ENCODE measurements at places on chromosomes 1 and 21.

- no peak for DNase-seq
Measured at GRCh38 chr1:231192620-231193163, 30.8 kb downstream of the TRIM67 start.

- DNase-seq, result no peak
Measured at GRCh38 chr1:203185061-203185461, 1.4 kb downstream of the CHI3L1 start.

GRCh38 chr1:6108937-6109614, 63.4 kb downstream of the KCNAB2 start:
- no peak for DNase-seq

DNA sequence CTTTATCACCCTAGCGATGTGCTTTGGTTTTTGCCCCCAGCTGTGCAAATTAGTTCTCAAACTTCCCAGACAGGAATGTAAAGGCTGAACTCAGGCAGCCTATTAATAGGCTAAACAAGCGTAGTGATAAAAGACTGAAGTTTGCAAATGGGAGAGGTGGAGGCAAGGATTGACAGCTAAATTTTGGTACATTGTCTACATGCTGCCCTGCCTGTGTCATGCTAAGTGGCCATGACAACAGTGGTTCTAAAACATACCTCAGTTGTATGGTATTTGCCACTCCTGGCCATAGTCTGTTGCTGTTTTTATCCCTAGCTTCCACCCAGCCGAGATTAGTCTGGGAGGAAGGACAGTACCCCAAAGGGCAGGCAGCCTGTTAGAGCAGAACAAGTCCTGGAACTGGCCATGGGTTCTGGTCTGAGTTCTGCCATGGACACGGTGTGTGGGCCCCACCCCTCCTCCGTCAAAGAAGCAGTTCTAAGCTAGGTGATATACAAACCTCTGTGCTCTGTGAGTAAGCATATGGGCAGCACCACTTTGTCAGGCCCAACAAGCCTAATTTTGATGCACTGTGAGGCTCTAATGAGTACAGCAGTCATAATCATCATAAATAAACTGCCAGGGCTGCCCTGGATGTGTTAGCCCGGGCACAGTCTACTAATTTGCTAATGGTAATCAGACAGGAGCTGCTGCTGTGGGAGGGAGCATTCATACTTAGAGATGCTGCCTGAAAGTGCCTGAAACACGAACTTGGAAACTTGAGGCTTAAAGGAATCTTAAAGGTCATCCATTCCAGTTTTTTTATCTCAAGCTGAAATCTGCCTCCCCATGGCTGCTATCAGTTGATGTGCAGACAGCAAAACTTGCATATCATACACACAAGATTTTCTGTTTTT, 177.1 kb downstream of the HHAT start:
- DNase-seq, result no peak

- no peak for DNase-seq
Measured at GRCh38 chr1:211710566-211711314, 35.3 kb upstream of the NEK2 start.

DNA sequence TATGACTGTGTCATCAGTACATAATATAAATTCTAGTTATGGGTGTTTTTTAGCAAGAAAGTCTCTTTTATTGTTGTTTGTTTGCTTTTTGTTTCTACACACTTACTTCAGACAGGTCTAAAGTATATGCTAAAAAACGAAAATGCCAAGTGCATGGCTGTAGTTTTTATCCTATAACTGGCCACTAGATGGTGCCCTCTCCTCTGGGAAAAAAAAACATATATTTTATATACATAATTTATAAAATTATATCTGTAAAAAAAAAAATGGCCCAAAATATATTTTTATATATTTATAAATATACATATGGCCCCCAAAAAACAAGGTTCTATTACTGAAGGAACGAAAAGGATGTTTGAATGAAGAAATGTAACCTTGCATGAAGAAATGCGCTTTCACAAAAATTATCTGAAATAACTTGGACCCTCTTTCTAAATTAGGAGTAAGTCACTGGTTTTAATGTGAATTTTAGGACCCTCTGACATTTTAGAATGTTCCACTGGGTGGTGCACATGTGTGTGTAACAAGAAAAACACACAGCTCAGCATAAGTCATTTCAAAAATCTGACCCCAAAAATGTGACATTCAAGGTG, 93.5 kb downstream of the TTLL7 start:
- DNase-seq, result no peak
